ENCODE measurements at places on chromosomes 5 and 9.

- no peak for DNase-seq
Observed at GRCh38 chr9:19371942-19372341, 8.1 kb downstream of the RPS6 start.

- DNase-seq, result peak; percentile 8
Observed at GRCh38 chr5:54049963-54050362, 260.4 kb downstream of the ARL15 start.

GRCh38 chr9:130286781-130287428 is 21.3 kb downstream of the HMCN2 start:
- DNase-seq, result no peak

DNA sequence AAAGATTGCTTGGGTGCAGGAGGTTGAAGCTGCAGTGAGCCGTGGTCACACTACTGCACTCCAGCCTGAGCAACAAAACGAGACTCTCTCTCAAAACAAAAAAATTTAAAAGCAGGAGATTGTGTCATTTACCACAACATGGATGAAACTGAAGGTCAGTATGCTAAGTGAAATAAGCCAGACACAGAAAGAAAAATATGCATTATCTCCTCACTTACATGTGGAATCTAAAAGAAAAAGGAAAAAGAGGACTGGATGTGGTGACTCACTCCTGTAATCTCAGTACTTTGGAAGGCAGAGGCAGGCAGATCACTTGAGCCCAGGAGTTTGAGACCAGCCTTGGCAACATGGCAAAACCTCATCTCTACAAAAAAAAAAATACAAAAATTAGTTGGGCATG is 146.8 kb upstream of the DAPK1 start:
- DNase-seq, result no peak

DNA sequence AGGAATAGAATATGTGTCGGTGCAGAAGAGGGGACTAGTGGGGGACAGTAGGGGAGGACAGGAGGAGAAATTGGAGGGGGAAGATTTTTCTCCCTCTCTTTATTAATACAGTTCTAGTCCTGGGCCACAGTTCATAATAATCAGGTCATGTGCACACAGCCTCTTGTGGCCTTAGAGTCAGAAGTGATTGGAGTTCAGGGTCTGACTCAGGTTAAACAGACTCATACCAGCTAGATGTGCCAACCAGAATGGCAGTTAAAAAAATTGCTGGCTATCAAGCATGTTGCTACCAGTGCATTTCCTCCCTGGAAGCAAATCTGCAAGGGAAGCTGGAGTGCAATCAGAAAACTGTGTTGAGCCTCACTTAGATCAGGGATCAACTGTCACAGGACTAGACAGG is 132.7 kb upstream of the MAP1B start:
- DNase-seq, result no peak

DNA sequence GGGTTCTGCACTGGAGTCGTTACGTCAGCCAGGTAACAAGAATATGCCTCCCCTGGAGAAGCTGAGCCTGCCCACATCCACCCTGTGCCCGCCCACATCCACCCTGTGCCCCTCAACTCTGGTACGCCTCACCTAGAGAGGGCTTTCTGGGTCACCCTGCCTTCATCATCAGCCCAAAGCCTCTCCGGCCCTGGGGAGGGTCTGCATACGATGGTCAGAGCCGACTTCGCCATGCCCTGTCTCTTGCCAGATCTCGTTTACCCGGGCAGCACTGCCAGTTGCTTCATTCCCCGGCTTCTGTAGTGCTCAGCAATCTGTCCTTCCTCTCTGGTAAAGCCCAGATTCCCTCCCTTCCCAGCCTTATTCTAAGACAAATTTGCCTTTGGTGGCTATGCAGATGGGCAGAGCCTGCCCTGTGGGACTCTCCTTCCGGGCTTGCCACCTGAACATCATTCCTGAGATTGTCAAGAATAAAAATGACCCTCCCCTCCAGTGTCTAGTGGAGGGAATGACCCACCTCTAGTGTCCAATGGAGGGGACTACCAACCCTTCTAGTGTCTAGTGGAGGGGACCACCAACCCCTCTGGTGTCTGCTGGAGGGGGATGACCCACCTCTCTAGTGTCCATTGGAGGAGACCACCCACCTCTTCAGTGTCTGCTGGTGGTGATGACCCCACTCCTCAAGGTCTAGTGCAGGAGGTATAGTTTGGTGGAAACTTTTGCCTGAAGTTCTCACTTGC is 3.4 kb downstream of the PLEKHG4B start:
- no peak for DNase-seq

DNA sequence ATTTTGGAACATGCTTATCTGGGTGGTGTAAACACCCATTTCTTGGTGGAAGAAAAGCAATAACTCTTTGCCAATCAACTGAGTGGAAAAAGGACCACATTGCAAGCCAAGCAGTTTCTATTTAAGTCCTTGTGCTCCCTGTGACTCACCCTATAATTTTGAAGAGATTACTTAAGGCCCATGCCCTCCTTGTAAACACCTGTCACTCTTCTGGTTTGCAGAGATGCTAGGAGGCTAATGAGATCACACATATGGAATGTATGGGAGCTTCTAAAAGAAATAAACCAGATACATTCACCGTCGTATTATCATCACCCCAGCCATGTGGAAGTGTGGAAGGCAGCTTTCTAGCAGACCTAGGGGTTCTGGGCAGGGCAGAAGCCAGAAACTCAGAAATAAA is 337.1 kb downstream of the GADD45G start:
- DNase-seq, result peak; percentile 68

DNA sequence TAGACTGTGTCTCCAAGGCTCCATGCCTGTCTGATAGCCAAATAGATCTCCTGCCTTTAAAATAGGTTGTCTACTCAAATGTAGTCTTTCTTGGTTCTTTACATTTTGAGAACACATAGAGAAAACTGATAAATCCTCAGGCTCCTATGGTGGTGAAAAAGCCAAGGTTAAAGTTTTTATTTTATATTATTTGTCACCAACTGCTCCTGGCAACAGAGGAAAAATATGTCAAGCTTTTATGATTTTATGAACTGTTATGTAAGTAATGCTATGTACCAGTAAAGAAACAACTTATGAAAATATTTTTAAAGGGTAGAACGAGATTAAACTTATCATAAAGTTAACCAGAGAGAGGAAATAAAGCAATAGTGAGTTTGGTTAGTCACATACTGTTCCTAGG is 222.8 kb downstream of the NR2F1-AS1 start:
- no peak for DNase-seq

- no peak for DNase-seq
Observed at GRCh38 chr9:20930836-20931235, 100.6 kb downstream of the HACD4 start.

DNA sequence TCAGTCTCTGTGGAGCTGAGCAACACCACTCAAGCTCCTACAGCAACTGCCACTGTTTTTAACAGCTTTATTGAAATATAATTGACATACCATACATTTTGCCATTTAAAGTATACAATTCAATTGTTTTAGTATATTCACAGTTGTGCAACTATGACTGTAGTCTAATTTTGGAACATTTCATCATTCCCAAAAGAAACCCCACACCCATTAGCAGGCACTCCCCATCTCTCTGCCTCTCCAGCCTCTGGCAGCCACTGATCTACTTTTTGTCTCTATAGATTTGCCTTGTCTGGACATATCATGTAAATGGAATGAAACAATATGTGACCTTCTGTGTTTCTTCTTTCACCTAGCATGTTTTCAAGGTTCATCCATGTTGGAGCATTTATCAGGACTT is 43.5 kb downstream of the RUSC2 start:
- DNase-seq, result no peak

DNA sequence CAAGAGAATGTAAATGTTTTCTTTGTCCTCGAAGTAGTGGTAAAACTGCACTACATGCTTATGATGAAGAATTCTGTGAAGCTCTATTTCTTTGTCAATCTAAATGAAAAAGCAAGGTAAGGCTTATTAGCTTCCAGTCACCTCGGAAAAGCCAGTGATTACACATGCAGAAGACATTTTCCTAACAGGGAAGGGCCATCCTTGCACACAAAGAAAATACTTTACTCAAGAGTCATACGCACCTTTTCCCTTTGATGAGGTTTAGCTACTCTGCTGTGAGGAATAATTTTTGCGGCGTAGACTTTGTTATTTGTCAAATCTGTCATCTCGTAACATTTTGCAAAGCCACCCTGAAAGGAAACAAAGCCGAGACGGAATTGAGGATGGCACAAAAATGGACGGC is 1.1 kb downstream of the PLK2 start:
- DNase-seq, result no peak

DNA sequence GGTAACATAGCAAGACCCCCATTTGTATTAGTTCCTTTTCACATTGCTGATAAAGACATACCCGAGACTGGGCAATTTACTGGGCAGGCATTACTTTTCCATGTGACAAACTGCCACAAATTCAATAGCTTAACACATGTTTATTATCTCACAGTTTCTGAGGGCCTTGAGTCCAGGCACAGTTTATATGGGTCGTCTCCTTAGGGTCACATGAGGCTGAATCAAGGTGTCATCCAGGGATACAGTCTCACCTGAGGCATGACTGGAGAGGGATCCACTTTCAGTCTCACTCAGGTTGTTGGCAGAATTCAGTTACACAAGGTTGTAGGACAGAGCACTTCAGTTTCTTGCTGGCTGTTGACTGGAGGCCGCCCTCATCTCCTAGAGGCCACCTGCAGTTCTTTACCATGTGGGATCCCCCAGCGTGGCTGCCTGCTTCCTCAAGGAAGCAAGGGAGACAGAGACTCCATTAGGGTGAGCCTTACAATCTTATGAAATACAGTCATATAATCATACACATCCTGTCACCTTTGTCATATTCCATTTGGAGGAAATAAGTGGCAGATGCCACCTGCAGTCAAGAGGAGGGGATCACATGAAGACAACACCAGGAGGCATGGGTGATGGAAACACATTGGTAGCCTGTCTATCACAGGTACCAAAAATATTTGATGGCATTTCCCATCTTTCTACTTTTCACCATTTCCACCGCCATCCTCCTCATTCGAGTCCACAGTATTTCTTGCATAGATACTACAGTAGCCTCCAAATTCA is 15.1 kb upstream of the ERAP1 start:
- DNase-seq, result no peak

DNA sequence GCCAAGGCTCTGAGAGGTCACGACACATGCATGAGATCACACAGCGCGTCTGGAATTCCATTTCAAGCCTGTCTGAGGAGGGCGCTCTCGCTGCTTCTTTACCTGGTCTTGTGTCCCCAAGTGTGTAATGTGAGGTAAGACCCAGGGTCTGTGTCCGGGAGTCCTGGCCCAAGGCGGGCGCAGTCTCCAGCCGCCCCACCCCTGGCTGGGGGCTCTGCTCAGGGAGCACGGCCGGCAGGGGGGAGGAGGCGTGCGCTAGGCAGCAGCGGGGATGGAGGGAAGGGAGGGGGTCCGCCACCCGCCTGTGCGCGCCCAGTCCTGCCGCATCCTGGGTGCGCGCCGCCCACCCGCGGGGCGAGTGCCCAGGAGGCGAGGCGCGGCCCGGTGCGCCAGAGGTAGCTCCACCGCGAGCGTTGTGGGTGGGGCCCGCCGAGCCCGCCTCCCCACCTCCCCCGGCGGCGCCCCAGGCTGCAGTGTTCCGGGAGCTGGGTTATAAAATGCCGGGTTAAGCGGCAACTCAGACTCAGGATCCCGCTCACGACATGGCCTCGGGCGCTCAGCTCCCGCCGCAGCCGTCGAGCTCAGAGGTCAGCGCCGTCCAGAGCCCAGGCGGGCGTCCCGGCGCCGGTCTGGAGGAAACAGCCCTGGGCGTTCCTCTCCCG is at the start of gene CCNI2:
Gene CCNI2, plus strand, starts transcription at position 473 of the 662 bp plus-strand sequence. Its CDS starts 70 bp downstream, at position 543.
- DNase-seq, result no peak

DNA sequence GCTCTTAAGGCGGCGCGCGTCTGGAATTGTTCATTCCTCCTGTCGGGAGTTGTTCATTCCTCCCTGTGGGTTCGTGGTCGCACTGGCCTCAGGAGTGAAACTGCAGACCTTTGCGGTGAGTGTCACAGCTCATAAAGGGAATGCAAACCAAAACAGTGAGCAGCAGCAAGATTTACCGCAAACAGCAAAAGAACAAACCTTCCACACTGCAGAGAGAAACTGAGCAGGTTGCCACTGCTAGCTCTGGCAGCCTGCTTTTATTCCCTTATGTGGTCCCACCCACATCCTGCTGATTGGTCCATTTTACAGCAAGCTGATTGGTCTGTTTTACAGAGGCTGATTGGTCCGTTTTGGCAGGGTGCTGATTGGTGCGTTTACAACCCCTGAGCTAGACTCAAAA is 1365.3 kb upstream of the WWC1 start:
- DNase-seq, result no peak

DNA sequence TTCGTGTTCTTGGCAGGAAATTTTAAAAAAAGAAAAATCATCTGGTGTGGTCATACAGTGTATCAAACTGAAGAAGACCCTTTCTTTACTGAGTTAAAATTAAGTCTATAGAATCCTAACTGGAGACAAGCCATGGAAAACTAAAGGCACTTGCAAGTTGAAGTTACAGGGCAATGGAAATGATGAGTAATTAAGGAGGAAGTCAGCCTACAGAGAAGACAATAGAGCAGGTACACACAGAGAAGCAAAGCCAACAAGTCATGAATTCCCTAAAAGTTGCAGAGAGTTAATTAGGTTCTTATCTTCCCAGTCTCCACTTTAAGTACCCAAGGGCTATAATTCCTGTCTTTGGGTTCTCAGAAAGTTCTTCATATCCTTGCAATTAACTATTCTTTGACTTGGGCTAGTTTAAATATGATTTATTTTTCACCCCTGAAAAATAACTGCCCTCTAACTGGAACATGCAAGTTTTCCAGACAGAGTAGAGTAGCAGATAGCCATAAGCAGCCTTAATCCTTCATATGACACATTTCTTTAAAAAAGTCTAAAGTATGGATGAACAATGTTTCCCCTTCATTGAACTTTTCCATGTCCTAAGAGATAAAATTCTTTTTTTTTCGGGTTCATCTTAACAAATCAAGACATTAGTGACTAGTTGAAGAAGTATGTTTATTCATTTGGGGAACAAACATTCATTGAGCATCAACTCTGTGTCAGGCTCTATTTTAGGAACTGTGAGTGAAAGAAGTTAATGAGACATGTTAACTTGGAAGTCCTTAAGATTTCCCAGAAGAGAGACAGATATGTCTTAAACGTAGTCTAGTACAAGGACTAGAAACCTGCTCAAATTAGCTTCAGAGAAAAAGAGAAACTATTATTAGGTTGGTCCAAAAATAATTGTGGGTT is 5.2 kb upstream of the ITGA2 start:
- DNase-seq, result no peak

DNA sequence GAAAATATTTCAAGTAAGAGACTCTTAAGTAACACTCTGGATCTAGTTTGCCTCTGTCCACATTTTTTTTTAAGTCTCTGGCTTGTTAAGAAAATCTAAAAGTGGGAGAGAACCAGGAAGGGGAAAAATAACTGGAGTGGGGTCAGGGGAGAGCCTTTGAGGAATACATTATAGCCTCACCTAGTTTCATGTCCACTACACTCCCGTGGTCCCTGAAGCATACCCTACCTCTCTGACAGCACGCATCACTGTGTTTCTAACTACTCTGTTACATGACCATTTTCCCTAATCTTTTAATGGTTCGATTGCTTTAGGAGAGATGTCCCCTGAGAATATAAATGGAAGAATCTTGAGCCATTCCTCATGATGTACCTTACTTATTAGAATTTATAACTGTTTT is 318.3 kb downstream of the TMEM167A start:
- no peak for DNase-seq

Data from retinal pigment epithelial cell (primary cell).